ENCODE measurements at places on chromosomes 4 and X.

DNA sequence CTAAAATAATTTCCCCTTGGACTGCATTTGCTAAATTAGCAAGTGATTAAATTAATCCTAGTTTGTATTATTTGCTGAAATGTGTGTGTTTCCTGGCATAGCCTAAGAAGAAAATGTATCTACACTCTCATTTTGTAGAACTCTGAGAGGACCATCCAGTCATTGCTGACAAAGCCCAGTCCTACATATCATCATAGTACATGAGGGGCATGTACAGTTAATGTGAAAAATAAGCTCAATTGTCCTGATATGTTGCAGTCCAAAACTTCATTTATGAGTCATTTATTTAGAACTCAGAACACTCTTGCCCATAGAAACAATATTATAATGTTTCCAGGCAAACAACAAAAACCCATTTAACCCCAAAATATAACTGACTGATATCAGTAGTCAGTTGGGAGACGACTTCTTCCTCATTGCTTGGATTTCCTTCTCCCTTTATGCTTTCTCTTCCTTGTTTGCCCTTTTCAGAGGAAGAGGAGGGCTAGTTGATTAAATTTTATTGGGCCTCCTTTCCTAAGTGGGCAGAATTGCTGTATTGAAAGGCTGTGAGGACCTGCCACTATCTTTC is 26.9 kb upstream of the BBS12 start:
- no peak for DNase-seq

GRCh38 chr4:184028561-184029374 is 123.7 kb downstream of the STOX2 start:
- no peak for DNase-seq

GRCh38 chr4:2937146-2937857 is 25.9 kb downstream of the NOP14 start:
- DNase-seq: no peak

DNA sequence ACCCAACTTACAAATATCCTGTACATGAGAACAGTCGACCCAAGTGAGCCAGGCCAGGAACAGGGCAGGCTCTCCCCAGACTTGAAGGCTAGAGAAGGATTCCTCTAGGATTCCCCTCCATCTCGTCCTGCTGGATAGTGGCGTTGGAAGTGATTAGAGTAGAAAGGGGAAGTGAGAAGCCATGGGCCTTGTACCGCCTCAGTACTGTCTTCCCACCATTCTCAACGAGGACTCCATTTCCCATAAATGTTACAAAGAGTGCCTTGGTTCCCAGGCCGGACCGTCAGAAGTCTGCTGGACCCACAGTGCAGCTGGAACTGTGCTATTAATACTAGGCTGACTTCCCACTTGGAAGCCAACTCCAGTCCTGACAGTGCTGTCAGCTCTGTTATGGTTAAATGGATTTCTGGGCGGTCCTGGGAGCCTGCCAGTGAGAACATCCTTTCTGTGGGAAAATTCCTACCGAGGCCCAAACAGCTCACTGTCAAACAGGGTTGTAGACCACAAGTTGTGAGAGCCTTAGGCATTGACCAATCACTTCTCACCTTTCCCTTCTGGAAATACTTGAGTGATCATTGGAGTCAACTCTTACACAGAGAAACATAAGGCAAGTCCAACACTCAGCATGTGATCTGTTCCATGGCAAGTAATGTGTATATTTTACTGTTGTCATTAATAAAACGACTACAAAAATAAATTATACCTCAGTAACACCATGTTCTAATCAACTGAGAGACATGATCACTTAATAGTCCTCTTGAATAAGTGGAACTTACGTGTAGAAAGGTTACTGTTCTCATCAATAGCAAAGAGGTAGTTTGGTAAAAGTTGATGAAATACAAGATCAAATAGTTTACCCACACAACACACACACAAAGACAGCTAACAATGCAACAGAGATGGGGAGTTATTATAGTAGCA is 58.4 kb downstream of the AMELX start:
- no peak for DNase-seq

- DNase-seq: no peak
These were observed 205.7 kb downstream of the FAT4 start for GRCh38 chr4:125520258-125520990.

DNA sequence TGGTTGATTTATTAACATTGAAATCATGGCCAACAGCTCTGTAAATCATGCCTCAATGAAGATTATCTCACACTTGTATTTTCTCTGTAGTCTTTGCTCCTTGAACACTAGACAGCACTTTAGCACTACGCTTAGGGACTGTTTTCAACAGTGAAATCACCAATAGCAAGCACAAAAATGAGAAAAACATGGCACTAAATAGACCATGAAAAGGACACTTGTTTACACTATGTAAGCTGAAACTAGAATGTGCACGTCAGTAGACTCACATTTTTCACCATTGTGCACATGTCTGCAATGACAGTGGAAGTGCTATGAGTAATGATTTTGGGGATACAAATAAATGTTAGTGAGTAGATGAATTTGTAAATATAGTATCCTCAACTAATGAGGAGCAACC is 3.1 kb downstream of the BMP2K start:
- no peak for DNase-seq

DNA sequence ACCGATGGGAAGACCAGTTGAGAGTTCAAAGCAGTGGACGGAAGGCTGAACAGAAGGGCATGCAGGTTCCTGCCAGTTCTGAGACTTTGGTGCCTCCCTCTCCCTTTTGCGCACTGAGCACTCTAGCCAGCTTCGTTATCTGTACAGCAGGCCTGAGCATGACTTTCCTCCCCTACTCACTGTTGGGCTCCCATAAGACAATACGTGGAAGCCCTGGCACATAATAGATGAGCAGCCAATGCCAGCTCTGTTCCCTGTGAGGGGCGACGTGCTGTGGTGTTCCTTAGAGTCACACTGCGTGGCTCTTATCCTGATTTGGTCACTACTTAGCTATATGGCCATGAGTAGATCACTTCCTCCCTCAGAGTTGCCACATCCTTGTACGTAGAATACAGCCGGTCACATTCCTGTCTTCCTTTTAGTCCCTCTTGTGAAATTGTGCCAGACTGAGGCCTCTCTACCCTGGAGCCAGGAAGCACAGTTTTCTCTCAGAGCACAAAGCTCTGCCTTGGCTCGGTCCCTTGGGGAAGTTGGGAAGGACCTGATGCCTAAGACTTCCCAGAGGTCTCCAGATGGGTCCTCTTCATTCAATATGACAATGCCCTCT is 160.4 kb upstream of the MAMLD1 start:
- DNase-seq: no peak

DNA sequence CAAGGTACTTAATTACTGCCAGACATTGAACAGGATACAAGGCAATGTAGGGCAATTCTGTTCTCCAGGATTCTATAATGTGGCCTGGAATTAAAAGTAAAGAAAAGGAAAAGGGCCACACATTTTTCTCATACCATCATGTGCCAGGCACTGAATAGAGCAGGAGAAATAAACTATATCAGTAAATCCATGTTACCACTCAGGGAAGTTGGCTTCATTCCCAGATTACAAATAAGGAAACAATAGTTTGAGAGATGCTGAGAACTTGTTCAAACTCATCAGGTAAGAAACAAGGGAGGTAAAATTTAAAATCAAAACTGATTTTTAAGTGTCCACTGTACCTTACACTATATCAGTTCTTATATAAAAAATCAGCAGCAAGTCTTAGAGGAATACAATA is 645.0 kb upstream of the ATOH1 start:
- DNase-seq: no peak

DNA sequence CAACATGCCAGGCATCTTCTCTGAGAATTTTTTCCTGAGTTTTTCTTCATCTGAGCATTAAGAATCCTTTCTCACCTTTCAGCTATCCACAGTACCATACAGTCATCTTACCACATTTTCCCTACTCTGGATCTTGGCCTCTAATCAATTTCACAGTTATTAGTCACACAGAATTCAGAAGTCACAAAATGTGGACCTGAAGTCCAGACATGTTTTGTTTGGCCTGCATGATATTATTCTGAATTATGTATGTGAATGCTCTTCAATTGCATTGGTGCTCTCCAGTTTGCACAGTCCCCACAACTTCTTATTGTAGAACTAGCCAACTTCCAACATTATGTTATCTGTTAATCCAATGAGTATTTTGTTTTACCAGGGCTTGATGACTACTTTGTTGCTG is 102.3 kb upstream of the GRIA3 start:
- no peak for DNase-seq

DNA sequence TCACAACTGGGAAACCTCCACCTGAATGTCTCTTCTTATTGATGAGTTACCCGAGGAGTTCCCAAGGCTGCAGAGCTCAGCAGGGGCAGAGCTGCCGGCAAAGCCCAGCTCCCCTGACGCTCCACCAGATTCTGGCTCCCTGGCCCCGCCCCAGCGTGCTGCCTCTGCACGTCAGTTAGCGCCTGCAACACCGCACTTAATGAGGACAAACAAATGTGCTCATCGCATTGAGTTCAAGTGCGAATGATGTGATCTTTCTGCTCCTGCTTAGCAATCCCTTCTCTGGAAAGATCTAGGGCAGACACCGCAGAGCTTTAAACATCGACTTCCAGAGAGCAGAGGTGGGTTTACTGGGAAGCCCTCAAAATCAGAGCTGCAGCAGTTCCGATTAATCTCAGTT is 55.5 kb upstream of the FBXW7 start:
- no peak for DNase-seq

- DNase-seq: peak; percentile 14
These were observed 779 bp upstream of the PRSS12 start for GRCh38 chr4:118353534-118354030.

DNA sequence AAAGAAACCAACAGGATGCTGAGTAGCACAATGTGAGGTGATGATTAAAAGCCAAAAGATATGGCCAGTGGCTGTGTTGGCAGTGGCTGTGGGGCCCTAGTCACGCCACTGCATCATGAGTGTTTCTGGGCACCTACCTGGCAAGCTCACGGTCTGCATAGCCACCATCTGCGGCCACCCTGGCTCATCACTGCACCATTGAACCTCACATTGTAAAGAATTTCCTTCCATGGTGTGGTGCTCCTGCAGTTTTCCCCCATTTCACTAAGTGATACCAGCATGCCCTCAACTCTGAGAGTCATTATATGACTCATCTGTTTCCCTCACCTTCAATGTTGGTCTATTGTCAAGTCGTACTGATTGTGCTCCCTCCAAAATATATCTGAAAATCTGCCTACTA is 45.5 kb upstream of the CLNK start:
- DNase-seq: no peak

GRCh38 chr4:101172369-101172768 is 175.0 kb downstream of the PPP3CA start:
- DNase-seq: no peak

GRCh38 chrX:75045369-75045768 is 110.7 kb downstream of the ABCB7 start:
- no peak for DNase-seq

DNA sequence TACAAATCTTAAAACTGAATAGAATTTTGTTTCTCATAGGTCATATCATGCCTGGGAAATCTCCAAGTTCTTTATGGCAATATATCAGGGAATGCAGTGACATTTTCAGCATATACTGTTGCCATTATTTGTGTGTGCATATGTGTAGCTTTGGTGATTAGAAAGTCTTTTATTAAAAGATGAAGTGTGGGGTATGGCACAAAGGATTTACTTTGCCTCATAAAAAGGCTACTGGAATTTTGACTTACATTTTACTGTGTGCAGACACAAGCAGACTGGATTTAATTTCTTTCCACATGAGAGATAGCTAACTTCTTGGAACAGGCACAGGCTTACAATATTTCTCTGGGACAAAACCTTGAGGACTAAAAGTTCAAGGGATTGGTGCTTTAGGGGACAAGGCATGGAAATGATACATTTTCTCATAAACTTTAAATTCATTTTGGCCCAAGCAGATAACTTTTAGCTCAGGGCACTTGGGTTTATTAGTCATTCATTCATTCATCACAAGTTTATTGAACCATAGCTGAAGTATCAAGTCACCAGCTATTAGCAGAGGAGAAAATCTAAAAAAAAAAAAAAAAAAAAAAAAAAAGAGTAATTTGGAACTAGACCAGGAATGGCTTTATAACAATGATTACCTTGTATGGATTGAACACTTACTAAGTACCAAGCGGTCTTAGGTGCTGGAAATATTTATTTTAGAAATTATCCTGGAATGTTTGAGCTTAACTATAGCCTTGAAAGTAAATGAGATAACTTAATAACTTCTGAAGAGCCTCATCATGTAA is 191.5 kb downstream of the SLIT2 start:
- no peak for DNase-seq

GRCh38 chr4:18042754-18043153 is 21.2 kb upstream of the LCORL start:
- no peak for DNase-seq

DNA sequence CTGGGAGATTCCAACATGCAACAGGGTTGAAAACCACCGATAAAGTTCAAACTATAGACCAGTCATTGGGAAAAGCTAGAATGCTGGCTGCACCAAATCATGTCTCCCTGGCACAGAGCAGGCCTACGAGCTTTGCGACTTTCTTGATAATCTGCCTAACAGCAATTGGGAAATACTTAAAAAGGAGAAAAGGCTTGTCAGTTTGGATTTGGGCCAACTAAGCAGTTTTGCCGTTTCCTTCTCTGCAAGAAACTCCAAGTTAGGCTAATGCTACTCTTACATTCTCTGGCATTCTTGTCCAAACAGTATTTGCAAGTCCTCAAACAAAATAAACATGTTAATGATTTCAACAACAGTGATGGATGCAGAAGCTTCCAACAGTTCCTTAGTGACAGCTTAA is 87.9 kb downstream of the PDK3 start:
- no peak for DNase-seq

DNA sequence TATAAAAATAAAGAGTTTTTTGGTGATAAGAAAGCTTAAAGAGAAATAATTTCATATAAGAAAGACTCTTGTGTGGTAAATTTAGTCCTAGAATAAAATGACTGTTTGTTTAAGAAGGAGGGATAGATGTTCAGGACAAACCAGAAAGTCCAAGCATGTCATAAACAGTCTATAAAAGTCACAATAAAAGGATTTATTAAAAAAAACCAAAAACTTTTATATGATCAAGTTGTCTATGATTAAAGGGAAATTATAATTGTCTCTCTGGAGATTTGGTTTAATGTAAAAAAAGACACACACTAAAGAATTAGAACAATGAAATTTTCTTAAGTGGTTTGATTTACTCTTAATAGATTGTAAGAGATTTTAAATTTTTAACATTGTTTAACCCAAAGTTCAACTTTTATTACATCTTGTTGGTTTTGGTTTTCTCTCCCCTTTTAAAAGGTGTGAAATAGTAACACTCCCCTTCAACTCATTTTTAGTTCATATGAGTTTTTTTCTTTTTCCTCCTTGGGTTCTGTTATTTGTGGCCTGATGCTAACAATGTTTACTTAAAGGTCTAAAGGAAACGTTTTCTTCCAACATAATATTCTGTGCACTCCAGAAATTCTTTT is 89.7 kb downstream of the PDHA2 start:
- DNase-seq: no peak

DNA sequence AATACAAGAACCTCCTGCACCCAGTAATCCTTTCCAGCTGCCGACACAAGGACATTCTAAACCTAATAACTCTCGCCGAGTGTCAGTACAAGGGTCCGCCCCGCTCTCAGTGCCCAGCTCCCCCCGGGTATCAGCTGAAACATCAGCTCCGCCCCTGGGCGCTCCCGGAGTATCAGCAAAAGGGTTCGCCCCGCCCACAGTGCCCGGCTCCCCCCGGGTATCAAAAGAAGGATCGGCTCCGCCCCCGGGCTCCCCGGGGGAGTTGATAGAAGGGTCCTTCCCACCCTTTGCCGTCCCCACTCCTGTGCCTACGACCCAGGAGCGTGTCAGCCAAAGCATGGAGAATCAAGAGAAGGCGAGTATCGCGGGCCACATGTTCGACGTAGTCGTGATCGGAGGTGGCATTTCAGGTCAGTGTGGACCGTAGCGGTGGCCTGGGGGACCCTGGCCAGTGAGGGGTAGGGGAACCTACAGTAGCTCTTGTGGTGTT is at the start of gene MAOA:
Gene MAOA (plus strand): TSS at position 295 of the 490 bp plus-strand sequence. CDS start 43 bp downstream, at position 338.
- DNase-seq: no peak
